ENCODE measurements at places on chromosomes 5 and 9. TPM values are rescaled to one million over a fixed set of nuclear protein-coding genes. Genes with fewer than 3 reads are reported as not detected.
A peak's percentile ranks its signal among the peaks of the same experiment; 100 is the strongest.

GRCh38 chr9:38417003-38417945 is 7.0 kb downstream of the IGFBPL1 start:
- peak; percentile 38 for DNase-seq

Gene IRX4
- polyA plus RNA-seq: 0.05 TPM

GRCh38 chr5:55231029-55231918 is 2.1 kb downstream of the CCNO start:
- DNase-seq: no peak

GRCh38 chr5:176725521-176726280 is 78.4 kb downstream of the TSPAN17 start:
- no peak for DNase-seq

GRCh38 chr5:171770153-171770552 is 15.5 kb upstream of the SMIM23 start:
- DNase-seq: no peak

Gene ALDH7A1
- polyA plus RNA-seq: 64.5 TPM

- no peak for DNase-seq
These were observed 25.9 kb upstream of the TRPM3 start for GRCh38 chr9:71147368-71147767.

Gene IL3
- polyA plus RNA-seq: not detected

- no peak for DNase-seq
These were observed 149.6 kb downstream of the TTLL11 start for GRCh38 chr9:121943463-121943862.

DNA sequence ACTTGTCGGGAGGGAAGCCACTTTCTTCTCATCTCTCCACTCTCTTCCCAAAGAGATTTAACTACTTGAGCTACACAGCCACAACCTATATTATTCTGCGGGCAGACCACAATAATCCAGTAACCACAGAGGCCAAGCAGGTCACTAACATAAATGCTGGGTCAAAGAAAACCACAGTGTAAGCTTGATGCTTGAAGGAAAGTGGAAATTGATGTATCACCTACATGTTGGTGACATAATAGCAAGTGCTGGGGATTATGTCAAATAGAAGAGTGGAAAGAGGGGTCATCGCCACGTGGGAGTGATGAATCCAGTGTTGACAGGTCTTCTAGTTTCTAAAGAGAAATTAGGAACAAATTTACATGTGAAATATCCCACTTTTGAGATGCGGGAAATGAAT is 40.9 kb downstream of the RFK start:
- no peak for DNase-seq

GRCh38 chr5:116343961-116344360 is 230.7 kb downstream of the SEMA6A start:
- no peak for DNase-seq

DNA sequence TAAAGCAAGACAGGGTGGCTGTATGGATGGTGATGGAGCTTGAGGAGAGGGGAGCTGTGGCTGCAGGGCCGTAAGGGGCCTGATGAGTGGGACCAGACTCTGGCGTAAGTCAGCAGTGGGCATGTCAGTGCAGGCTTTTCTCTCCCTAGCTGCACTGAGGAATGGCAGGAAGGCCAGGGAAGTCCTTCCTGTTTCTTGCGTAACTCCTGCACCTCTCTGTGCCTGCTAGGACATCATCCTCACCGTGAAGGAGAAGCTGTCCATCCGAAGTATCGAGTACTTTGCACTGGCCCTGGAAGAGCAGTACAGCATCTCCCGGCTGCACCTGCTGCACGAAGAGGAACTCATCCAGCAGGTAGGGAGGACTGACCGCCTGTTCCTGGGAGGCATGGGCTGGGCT is 24.1 kb upstream of the TRMT10B start:
- no peak for DNase-seq

DNA sequence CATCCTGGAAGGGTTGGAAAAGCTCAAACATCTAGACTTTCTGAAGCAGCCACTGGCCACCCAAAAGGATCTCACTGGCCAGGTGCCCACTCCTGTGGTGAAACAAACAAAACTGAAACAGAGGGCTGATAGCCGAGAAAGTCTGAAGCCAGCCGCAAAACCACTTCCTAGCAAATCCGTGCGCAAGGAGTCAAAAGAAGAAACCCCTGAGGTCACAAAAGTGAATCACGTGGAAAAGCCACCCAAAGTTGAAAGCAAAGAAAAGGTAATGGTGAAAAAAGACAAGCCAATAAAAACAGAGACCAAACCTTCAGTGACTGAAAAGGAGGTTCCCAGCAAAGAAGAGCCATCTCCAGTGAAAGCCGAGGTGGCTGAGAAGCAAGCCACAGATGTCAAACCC is 87.6 kb downstream of the MAP1B start:
- no peak for DNase-seq

GRCh38 chr5:134878403-134878802 is 4.2 kb downstream of the TXNDC15 start:
- DNase-seq: no peak

DNA sequence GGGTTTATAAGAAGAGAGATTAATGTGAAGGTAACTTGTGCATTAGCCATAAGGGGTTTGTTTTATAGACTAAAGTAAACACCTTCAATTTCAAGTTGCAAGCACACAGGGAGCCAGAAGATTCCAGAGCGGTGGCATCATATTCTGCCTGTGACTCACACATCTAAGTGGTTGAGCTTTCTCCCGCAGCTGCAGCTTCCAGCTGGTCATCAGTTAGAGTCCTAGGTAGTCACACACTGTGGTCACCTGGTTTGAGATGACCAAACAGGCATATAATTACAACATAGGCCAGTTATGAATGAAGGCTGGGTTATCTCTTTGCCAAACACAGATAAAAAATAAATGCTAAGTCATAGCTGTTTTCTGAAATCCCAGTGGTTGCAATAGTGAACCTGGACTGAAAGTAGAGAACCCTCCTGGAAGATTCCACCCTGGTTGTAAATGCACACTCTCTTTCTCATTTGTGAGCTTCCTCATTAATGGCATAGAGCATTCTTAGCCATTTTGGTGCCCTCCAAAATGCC is 171.3 kb downstream of the GDNF start:
- peak; percentile 93 for DNase-seq

Gene SPATA31C1
- polyA plus RNA-seq: not detected

Gene QSOX2
- 23.0 TPM for polyA plus RNA-seq

Gene TAF11L12
- not detected for polyA plus RNA-seq

Gene LCNL1
- polyA plus RNA-seq: 0.08 TPM

Gene MYORG
- polyA plus RNA-seq: 3.3 TPM

- DNase-seq: no peak
These were observed 15.5 kb upstream of the ZBED3 start for GRCh38 chr5:77102549-77102948.

DNA sequence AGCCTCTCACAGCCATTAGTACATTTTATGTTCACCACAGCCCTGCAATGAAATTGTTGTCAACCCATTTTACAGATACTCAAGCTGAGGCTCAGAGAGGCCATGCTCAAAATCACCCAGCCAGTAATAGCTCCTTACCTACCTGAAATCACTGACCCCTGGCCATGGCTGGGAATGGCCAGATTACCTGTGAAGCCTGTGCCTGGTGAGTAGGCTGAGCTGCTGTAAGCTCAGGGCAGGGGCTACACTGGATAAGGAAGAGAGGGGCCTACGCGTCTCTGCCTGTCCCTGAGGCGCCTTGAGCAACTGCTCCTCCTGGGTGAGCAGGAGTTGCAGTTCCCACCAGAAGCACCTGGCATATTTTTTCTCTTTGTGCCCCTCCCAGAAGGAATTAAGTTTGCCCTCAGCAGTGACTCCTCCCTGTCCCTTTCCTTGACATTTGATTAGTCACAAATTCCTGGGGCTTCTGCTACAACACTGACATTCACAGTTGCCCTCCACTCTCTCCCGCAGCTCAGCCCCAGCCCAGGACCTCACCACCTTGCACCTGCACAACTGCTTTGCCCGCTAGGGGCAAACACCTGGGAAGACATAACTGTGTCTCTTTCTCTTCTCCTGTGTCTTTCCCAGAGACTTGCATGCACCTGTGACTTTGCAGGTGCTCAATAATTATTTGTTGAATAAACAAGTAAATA is 5.7 kb downstream of the CLTB start:
- DNase-seq: no peak

All from A549 (cell line).